Activated CD4-positive, alpha-beta T cell treated with anti-CD3 and anti-CD28 coated beads, Interleukin-10, Interleukin-2, amounts not matched to agents 100 ng/mL and 50 ng/mL, durations not matched to agents 16 hours and 8 hours (primary cell): ENCODE measurements at places on chromosomes 3 and 15.

- DNase-seq = no peak
Observed at GRCh38 chr15:86942285-86942684, 862.6 kb downstream of the AGBL1 start.

DNA sequence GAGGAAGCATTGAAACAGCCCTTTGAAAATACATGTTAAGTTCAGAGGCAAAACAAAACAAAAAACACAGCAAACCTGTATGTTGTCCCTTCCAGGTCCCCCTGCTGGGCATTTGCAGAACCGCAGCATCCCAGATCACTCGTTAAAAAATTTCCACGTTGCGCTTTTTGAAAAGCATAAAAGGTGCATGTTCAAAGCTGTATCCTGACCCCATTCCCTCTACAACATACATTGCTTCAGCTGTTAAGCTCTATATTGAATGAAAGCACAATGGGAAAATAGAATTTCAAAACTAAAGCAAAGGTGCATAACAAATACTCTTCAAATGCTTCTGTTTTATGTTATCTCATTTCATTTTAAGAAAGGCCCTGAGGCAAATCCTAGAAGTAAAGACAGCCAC lies 328.3 kb downstream of the THSD4 start:
- peak; percentile 46 for DNase-seq

DNA sequence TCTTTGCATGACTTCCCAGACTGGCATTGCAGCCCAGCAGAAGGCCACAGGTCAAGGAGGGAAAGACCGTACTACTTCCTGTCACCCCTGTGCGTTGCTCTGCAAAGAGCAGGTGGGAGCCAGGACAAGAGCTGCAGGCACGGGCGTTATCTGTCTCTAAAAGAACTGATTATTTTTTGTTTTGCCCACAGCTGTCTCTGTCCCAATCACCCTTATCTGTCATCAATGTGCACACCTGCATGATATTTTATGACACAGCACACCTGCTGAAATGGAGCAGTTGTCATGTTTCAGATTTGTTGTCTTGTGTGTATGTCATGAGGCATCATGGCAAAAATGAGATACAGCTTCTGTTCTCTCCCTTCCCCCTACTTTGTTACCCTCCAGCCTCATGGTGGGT lies 58.8 kb downstream of the SLCO3A1 start:
- no peak for DNase-seq

DNA sequence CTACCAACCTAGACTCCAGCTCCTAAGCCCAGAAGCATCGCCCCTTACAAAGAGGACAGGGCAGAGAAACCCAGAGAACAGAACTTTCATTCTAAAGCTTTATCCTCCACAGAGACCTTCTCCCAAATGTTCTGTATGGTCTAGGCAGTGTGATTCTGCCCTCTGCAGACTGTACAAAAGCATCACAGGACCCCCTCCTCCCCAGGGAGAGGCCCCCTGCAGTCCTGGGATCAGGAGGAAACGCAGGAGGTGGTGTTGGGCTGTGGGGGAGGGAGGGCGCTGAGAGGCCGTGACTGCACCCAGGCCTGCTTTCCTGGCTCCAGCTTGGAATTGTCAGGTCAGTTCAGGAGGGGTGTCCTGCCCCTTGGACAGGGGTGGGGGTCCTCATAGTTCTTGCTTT lies 101.3 kb downstream of the DGKG start:
- no peak for DNase-seq

DNA sequence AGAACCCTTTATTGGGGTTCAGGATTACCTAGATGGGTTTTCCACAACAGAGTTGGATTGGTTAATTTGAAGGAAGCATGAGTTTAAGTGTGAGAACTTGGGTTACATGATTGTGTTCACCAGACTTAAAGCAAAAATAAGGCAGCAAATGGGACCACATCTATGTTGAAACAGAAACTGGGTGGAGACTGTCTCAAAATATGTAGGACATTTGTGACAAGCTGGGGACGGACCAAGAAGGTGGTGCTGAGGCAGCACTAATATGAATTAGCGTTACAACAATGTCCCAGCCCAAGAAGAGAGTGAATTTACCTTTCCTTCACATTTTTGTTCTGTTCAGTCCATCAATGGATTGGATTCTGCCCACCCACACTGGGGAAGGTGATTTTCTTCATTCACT lies 866 bp upstream of the AADACL2 start:
- DNase-seq = no peak

- DNase-seq = no peak
Observed at GRCh38 chr15:67781061-67781460, 44.2 kb upstream of the SKOR1 start.

GRCh38 chr3:113628788-113629187 lies 67.7 kb downstream of the USF3 start:
- no peak for DNase-seq

DNA sequence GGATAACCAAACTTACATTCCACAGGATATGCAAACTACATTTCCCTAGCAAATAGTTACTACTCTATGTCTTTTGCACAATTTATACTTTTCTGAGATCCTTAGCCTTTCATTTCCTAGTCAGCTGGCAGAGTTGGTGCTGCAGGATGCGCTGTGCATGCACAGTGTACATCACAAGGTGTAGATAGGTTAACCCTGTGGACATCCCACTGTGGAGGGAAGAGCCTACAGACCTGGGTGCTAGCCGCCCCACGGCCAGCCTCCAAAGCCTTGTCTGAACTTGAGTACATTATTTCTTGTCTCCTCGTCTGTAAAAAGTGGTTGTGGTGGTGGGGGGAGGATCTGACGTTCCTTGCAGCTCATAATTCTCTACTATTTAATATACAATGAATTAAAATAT lies 3.5 kb downstream of the TNFSF10 start:
- peak; percentile 52 for DNase-seq

DNA sequence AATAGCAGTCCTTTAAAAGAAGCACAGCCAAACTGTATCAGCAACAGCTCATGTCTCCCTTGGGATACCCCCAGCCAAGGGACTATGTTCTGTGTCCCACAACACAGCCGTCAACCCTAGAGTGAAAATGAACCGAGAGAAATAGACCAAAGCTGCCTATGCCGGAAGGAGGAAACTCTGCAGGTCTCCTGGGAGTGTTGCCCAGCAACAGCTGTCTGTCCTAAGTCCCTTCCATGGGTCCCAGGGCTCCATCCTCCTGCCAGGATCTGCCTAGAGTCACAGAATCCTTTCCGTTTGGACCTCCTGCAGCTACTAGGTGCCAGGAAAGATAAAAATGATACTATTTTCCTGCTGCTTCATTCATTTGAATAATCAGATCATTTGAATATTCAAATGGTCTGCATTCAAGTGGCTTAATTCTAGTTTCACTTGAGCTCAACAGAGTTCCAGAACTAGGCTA lies 53.1 kb downstream of the TRANK1 start:
- DNase-seq = no peak

DNA sequence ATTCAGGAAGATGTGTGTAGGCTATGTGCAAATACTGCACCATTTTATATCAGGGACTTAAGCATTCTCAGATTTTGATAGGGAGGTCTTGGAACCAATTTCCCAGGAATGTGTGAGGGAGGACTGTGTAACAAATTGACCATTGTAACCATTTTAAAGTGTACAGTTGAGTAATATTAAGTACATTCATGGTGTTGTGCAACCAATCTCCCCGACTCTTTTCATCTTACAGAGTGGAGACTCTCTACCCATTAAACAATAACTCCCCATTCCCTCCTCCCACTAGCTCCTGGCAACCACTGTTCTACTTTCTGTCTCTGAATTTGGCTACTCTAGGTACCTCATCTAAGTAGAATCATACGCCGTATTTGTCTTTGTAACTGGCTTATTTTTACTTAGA lies 5.1 kb downstream of the RCN2 start:
- DNase-seq = no peak

- DNase-seq = no peak
Observed at GRCh38 chr3:61172684-61173083, 78.6 kb downstream of the FHIT start.

DNA sequence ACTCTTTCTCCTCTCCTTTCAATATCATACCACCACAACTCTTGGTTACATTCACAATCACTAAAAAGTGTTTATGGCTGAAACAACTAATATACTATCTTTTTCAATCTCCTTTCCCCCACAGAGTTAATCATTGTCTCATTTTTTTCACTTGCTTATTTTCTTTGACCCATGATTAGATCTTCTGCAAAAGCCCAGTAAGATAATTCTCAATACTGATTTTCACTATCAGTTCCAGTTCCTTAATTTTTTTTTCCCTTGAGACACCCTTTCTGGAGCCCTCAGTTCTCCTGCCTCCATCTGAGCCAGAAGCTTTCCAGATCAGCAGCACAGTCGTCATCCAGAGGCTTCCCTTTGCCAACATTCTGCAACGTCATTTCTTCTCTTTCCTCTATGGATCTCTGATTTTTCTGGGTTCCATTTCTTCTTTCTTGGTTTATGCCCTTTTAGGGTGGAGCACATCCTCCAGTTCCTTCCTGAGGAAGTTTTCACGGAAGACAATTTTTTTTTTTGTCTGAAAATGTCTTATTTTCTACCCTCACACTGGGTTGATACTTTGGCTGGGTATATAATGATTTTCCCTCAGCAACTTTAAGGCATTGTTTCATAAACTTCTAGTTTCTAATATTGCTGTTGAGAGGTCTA lies 88.7 kb upstream of the C15orf39 start:
- DNase-seq = no peak

DNA sequence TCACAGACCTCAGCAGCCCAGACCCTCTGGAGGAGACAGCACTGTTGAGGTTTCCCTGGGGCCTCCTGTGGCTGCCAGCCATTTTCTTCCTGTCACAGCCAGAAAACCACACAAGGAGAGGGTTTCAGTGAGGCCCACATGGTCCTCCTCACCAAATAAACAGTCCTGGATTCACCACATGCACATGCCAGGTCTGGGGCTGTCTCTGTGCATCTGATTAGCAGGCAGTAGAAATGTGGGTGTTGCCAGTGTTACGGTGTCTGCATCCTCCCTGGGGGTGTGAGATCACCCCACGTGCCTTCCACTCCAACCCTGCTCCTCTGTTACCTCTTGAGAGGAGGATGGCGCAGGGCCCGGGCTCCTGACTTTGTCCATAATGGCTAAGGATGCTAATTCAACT lies 140.4 kb downstream of the CHDH start:
- peak; percentile 11 for DNase-seq

GRCh38 chr3:26515351-26515750 lies 107.2 kb upstream of the LRRC3B start:
- DNase-seq = no peak
